ENCODE measurements at places on chromosomes 7 and 10.

- DNase-seq: peak; percentile 2
Observed at GRCh38 chr7:157676456-157677255, 339.9 kb downstream of the DNAJB6 start.

DNA sequence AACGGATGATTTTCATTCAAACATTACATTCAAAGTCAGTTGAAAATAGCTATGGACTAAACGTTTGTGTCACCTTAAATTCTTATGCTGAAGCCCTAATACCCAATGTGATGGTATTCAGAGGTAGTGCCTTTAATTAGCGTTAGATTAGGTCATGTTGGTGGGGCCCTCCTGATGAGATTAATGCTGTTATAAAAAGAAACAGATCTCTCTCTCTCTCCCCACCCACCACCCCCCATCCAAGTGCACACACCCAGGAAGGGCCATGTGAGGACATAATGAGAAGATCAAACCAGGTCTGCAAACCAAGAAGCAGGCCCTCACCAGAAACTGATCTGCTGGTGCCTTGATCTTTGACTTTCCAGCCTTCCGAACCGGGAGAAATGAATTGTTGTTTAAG, 44.2 kb downstream of the ZNF438 start:
- no peak for DNase-seq

DNA sequence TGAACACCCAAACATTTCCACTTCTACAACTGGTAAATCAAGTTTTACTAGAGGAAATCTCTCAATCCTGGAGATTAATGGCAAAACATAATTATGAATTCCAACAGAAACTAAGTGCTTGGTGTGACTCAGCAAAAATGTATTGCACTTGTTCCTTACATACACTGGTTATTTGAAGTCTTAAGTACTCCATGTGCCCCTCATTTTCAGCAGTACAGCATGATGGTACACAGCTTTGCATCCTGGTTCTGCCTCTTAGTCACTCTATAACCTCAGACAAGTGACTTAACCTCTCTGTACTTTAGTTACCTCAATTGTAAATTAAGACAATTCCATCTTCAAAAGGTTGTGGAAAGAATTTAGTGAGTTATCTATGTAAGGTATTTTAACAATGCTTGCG, 12.9 kb downstream of the SLC16A12 start:
- no peak for DNase-seq

DNA sequence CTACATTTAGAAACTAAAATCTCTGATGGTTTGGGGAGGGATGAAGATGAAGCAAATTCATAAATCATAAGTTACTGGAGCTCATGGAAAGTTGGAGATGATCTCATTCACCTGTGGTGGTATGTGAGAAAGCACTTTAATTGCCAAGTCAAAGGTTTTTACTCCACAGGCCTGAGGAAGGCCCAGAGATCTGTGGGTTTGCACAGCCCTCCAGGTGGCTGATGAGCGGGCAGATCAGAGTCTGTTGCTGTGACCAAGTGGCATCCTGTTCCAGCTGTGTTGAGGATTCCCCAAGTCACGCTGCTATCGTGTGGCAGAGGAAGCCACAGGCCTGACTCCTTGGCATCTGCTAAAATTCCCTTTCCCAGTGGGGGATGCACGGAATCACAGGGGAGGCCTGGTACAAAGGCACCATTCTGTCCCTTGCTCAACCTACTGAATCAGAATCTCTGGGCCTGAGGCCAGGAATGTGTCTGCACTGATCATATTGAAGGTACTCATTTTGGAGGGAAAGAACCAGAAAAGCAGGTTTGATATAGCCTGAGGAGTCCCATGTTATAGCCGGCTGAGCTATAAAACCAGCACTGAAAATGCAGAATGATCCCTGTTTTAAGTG, 19.7 kb upstream of the DDC start:
- no peak for DNase-seq

GRCh38 chr10:49518982-49519578, 19.8 kb downstream of the ERCC6 start:
- no peak for DNase-seq

- no peak for DNase-seq
Observed at GRCh38 chr10:38093816-38094157, 350 bp upstream of the ZNF37A start.
